ENCODE measurements at places on chromosomes 5 and 9.

- DNase-seq: no peak
These were observed 3.0 kb upstream of the DNAJB5 start for GRCh38 chr9:34986540-34987047.

DNA sequence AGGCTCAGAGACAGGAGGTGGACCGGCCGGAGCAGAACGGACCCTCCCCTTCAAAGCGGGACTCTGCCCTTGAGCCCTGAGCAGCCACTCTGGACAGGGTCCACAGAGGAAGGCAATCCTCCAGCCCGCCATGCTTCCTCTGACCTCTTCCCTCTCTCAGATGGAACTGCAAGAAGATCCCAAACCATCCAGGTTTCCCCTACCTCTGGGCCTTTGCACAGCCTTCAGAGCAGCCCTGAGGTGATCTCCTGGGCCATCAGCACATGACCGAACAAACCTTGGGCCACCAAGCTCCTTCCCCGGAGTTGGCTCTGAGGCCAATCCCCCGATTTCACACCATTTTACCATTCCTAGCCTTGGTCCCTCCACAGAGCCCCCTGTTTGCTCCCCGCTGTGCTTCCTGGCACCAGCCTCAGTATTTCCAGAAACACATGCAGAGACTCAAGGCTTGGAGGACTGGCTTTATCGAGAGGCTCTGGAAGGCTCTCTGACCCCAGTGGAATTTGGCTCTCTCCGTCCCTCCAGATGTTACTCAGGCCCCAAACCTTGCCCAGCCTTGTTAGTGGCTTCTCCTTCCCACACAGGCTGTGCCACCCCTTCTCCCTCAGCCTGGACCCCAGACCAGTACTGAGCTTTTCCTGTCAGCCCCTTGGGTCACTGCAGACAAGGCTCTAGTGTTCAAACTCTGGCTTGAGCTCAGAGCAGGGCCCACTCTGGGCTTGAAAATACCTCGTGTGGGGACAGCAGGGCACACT lies 48.6 kb upstream of the KCNMB1 start:
- no peak for DNase-seq

- DNase-seq: no peak
These were observed 18.9 kb downstream of the IPPK start for GRCh38 chr9:92650839-92651621.

GRCh38 chr9:132712753-132713152 lies 42.5 kb downstream of the GTF3C4 start:
- DNase-seq: no peak

GRCh38 chr9:127263664-127264063 lies 910 bp upstream of the GARNL3 start:
- DNase-seq: no peak

- no peak for DNase-seq
These were observed 78.5 kb downstream of the KIF4B start for GRCh38 chr5:155091768-155092717.

Data from smooth muscle cell of the brain vasculature (primary cell).